ENCODE measurements at places on chromosomes 1 and 21.

GRCh38 chr1:236860674-236861073, 65.6 kb downstream of the MTR start:
- DNase-seq = no peak

- DNase-seq = no peak
These were observed 106.6 kb upstream of the BARHL2 start for GRCh38 chr1:90823686-90824085.

GRCh38 chr1:48026701-48027532, 29.7 kb upstream of the TRABD2B start:
- DNase-seq = no peak

DNA sequence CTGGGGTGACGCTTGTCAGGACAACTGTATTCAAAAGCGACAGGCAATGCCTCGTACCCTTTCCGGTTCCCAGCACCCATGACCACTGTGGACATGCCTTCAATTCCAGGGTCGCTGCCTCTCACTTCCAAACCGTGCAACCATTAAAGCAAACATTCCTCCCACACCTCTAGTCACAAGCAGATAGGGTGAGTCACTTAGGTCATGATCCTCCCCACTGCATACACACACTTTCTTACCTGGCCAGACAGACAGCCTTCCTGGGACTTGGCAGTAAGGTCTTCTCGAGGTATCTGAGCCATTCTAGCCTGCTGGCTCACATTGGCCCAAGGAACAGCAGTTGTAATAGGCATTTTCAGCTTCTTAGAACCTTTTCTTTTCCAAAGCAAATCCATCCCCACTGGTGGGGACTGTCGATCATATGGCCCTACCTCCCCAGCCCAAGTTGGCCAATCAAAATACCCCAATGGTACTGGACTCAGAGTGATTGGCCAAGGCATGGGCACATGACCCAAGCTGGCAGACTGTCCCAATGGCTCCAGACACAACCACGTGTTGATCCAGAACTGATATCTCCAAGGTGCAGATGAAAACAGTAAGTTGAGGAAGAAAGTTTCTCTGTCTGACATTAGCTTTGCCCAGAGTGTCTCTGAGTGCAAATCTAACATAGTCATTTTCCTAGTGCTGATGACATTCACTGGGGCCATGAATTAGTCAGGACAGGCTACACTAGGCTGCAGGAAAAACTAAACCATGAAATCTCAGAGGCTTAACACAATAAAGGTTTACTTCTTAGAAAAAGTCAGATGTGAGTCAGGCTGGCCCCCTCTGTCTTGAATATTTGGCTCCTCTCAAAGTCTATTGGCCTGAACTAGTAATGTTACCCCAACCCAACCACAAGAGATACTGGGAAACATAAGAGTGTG, 113.8 kb downstream of the RRAGC start:
- no peak for DNase-seq

- no peak for DNase-seq
These were observed 57.3 kb upstream of the CCDC190 start for GRCh38 chr1:162918151-162918754.

DNA sequence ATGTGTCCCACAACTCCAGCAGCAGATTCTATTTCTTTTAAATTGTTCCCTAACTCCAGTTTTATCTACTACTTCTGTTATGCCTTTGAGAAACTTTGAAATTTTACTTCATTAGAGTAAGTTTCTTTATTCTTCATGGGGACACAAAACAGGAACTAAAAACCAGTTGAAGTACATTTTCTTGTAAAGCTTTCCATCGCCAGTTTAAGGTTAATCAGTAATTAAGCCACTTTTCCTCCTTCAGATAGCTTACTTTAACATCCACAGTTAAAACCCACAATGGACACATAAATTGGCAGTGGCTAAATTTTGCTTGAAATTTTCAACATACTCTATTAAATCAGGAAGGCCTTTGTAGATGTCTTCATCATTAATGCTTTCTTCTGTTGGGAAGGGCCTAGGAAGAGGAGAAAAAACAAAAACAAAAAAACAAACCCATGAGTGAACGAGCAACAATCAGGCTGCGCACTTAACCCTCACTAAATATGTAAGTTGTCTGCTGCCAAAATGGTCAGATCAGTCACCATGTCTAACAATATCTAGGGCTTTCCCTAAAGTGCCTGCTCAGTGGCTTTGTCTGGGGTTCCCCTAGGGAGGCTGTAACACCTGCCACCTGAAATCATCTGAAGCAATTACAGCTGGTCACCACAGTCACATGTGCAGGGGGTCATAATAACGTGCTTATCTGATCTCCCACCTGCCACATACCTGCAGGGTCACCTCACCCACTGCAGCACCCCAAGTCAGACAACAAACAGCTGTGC, 187.9 kb downstream of the VAV3 start:
- no peak for DNase-seq

GRCh38 chr1:177883581-177883980, 86.3 kb downstream of the SEC16B start:
- no peak for DNase-seq

GRCh38 chr1:2412773-2413494, 570 bp upstream of the PEX10 start:
- DNase-seq = peak; percentile 86

DNA sequence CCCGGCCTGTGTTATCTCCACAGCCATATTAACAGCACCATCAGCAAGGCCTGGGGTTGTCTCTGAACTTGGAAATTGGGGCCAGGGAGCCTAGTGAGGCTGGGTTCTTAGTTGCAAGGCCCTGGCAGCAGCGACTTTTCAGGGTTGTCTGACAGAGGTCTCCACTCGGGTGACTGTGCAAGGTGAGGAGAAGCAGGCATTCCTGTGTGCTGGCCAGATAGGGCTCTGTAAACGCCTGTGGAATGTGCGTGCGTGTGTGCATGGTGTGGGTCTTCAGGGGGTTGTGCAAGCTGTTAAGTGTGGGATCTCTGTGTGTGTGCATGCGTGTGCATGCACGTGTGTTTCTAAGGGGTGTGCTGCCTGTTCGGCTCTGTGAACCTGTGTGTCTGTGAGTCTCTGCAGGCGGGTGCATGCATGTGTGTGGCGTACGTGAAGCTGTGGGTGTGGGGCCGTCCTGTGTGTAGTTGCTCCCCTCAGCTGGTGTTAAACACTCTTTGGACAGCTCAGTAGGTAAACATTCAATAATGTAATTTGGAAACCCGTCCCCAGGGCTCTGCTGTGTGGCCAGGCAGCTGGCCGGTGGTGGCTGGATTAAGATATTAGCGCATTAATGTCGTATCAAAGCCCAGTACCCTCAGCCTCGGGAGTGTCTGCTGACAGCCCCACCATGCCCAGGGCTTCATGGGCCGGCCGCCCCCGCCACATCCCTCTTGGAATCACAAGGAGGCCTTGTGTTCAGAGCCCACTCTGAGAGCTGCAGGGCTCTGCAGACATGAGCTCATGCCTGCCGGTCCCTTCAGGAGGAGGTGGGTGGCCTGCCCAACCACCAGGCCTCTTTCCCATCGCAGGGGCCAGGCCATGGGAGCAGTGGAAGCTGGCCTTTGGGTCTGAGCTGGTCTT, 189.9 kb downstream of the FOXD2 start:
- DNase-seq = no peak

DNA sequence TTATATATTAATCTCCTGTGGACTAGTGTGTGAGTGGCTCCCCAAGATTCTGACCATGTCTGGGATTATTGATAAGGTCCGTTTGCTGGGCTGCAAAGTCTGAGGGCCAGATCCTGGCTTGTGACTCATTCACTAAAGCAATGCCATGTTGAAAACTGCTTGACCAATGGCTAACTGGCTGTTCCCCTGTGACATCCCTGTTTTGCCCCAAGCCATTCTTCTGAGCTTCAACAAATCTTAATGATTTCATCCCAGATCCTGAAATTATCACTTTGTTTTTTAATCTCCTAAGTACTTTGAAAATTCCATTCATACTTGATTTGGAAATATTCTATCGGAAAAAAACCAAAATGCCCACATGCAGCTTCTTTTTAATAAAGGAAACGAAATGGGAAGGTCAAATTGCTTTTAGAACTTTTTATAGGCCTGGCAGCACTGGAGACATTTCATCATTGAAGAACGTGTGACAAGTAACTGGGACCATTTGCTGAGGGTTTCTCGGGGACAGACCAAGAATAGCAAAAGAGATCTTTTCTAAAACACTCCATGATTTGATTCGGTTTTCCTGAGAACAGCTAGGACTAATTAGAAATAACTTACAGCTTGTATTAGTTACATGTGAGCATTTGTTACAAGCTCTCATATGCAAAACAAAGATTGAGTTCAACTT, 121.3 kb downstream of the TGFB2 start:
- DNase-seq = peak; percentile 4

DNA sequence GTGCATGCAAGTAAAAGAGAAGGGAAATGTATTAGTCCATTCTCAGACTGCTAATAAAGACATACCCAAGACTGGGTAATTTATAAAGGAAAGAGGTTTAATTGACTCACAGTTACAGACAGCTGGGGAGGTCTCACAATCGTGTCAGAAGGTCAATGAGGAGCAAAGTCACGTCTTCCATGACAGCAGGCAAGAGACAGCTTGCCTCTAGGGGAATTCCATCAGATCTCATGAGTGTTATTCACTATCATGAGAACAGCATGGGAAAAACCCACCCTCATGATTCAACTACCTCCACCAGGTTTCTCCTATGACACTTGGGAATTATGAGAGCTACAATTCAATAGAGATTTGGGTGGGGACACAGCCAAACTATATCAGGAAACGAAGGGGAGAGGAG, 8.1 kb downstream of the KRTAP21-3 start:
- DNase-seq = no peak

DNA sequence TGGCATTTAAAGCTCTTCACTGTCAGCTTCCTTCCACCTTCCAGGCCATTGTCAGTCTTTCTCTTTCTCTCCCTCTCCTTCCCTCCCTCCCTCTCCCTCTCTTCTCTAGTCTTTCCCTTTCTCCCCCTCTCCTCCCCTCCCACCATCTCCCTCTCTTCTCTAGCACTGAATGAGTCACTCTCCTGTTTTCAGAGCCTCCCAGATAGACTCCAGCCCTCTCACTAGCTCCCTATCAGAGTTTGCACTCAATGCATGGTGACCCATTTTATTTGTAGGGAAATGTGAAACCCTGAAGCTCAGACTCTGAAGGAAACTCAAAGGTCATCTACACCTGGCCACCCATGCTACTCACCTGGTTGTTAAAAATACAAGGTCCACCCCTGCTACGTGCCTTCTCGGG, 4.4 kb upstream of the MATN1 start:
- peak; percentile 56 for DNase-seq

- no peak for DNase-seq
These were observed 3.7 kb downstream of the OPRD1 start for GRCh38 chr1:28815533-28816185.

DNA sequence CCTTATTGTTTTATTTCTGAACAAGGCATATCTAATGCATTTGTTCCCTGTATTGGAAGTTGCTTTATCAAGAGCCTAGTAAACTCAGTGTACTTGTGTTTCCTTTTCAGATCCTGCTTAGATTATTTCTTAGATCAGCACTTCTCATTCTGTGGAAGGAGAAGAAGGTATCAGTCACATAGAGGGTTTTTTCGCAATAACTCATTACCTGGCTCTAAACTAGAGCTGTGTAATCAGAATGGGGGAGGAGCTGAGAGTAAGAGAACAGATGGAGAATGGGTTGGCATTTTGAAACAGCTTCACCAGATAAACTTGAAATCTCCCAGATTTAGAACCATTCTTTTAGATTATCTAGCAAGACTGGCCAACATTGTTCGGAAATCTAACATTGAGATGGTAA, 11.0 kb downstream of the AHCYL1 start:
- DNase-seq = no peak

- no peak for DNase-seq
These were observed 1.7 kb downstream of the ETS2 start for GRCh38 chr21:38807441-38807871.

GRCh38 chr1:45512641-45513054, 9.0 kb downstream of the PRDX1 start:
- peak; percentile 85 for DNase-seq

DNA sequence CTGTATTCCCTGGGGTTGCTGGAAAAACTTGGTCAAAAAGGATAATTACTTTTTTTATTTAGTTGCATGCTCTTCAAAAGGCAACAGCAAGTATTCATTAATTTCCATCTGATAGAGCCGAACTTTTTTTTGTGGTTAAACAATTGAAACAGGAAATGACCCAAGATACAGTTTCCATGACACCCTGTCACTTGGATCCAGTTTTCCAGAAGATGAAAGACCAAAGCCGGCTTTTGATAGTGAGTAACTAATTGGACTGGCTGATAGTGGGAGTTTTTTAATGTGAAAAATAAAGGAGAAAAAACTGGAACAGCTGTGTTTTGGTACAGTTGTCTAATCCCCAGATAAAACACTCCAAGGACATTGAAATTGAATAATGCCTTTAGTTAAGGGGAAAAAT, 33.0 kb downstream of the CACHD1 start:
- DNase-seq = no peak

GRCh38 chr1:13812456-13813397, 112.7 kb downstream of the PRDM2 start:
- no peak for DNase-seq

DNA sequence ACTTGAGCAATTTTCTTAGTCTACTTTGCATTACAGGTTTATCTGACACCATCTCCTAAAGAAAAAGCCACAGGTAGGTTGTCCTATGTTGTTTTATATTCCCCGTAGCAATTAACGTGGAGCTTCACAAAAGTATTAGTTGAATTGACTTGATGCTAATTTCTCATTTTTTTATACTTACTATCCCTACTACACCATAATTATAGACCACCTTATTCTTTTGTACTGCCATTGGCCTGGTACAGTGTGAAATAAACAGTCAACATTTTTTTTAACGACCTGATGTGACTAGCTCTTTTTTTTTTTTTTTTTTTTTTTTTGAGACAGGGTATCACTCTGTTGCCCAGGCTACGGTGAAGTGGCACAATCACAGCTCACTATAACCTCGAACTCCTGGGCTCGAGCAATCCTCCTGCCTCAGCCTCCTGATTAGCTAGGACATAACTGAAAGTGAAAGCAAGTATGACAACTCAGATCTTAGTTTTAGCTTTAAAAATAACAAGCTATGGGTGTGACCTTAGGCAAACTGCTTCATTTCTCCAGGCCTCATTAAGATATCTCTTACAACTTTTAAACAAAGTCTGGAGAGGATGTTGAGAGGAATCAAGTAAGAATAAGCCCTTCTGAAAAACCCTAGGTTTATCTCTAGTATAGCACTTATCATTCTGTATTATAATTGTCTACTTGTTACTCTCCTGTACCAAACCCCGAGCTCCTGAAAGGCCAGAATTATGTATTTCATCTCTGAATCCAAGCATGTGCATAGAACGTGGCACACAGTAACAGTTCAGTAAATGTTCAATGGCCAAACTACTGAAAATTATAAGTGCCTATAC, 49.5 kb downstream of the LUZP1 start:
- DNase-seq = no peak

DNA sequence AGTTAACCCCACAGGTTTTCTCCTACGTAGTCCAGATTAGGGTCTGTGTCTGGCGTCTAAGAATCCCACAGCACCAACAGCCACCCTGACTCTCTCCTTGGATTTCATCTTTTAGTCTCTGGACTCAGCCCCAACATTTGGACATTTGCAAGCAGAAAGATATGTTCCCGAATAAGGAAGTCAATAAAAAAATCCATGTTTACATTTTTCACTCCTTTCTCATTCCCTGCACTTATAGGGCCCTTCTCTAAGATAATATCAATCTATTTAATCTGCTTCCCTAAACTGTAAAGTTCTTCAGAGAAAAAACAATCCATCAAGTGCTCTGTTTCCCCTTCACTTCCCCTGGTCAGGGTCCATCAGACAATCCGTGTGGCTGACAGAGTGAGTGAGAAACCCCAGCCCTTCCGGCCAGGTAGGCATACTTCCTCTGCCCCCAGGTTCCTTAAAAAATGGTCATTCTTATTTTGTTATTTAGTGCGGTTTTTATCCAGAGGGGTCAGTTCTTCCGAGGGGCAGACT, 105.9 kb upstream of the CDC42BPA start:
- DNase-seq = no peak

GRCh38 chr1:206079135-206079534, 26.2 kb downstream of the RHEX start:
- no peak for DNase-seq
